ENCODE measurements at places on chromosomes 2 and 18. TPM values are rescaled to one million over a fixed set of nuclear protein-coding genes. Genes with fewer than 3 reads are reported as not detected.

Gene USP40
- 38.2 TPM for total RNA-seq

GRCh38 chr2:234164493-234165413, 114.3 kb downstream of the SPP2 start:
- H3K36me3 ChIP-seq, result no peaks in the 10 kb centered on the region
- peaks cover 65% of the 10 kb centered on the region for H3K4me1 ChIP-seq
- H3K27ac ChIP-seq, result peak overlapping the region; percentile 96
- no peak for DNase-seq

DNA sequence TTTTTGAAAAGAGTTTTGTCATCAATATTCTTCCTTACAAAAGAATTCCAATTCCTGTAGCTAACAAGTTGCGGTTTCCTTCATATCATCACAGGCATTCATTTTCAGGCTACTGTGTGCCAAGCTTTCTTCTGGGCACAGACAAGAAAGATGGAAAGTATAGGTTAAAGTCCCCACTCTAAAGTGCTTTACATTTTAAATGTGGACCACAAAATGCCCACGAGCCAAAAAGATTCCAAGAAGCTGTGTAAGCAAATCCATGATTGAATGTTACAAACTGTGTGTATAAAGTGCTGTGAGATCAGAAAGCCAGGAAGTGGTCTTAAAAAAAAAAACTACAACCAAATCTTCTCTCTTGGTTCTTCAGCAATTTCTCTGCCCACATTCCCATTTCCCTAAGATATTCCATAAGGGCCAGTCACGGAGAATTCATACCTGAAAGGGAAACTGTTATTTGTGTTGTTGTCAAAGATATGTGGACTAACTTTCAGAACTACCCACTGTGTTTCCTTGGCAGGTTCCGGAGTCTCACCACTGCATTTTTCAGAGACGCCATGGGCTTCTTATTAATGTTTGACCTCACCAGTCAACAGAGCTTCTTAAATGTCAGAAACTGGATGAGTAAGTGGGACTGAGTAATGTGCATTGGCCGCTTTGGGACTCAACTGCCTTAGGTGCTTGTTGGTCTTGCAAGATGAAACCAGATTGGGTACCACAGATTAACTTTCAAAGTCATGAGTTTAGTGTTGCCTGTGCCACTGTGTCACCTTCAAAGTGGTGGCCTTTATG, 55.7 kb downstream of the RAB27B start:
- no peaks in the 10 kb centered on the region for H3K4me1 ChIP-seq
- H3K27ac ChIP-seq, result no peak overlapping the region
- H3K36me3 ChIP-seq, result peaks cover 2% of the 10 kb centered on the region
- peaks cover 12% of the 10 kb centered on the region for H3K27me3 ChIP-seq
- no peak for DNase-seq

Gene CRYBA2
- total RNA-seq, result not detected

Gene C2orf15
- not detected for total RNA-seq

- peaks cover 6% of the 10 kb centered on the region for H3K36me3 ChIP-seq
- peaks cover 7% of the 10 kb centered on the region for H3K4me1 ChIP-seq
- no peak overlapping the region for H3K27ac ChIP-seq
Observed at GRCh38 chr18:24176727-24177416, 38.0 kb downstream of the CABYR start.

DNA sequence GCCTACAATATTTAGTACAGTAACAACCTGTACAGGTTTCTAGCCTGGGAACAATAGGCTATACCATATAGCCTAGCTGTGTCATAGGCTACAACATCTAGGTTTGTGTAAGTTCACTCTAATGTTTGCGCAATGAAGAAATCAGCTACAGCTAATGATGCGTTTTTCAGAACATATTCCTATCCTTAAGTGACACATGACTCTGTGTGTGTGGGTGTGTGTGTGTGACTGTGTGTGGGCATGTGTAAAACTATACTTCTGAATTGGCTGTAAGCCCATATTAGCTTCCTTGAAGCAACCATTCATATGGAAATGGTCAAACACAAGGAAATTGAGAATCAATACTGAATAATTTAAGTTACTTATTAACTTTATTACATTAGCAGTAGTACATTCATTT, 120.8 kb upstream of the SULT1C3 start:
- DNase-seq, result no peak
- H3K27ac ChIP-seq, result no peak overlapping the region
- no peak overlapping the region for H3K4me3 ChIP-seq

GRCh38 chr2:131148426-131148825, 43.3 kb downstream of the PLEKHB2 start:
- no peaks in the 10 kb centered on the region for H3K27me3 ChIP-seq
- no peak overlapping the region for H3K4me3 ChIP-seq
- DNase-seq, result no peak
- H3K36me3 ChIP-seq, result peaks cover 5% of the 10 kb centered on the region
- H3K27ac ChIP-seq, result no peak overlapping the region

- peaks cover 7% of the 10 kb centered on the region for H3K27me3 ChIP-seq
- no peak for DNase-seq
- no peak overlapping the region for H3K27ac ChIP-seq
- H3K4me1 ChIP-seq, result peaks cover 21% of the 10 kb centered on the region
- H3K36me3 ChIP-seq, result no peaks in the 10 kb centered on the region
Observed at GRCh38 chr2:178006710-178007109, 65.9 kb downstream of the PDE11A start.
